ENCODE measurements at places on chromosomes 3 and 15.

DNA sequence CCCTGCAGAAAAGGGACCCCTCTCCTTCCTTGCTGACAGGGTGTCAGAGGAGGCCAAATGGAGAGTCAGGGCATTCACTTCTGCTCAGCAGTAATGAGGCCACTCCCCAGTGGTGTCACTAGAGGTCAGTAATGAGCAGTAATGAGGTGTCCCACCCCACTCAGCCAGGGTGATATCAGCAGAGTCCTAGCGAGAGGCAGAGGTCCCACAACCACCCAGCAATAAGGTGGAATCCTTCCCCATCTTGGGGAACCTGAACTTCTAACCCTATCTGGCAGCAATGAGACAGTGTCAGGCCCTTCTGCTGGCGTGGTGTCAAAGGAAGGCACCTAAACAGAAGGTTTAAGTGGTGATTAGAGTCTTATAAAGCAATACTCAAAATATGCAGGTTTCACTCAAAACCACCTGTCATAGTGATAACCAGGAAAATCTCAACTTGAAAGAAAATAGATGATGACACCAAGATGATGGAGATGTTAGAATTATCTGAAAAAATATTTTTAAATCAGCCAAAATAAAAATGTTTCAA is 12.9 kb downstream of the OCA2 start:
- no peak for DNase-seq

GRCh38 chr3:51500632-51501131 is 867 bp upstream of the DCAF1 start:
- no peak for DNase-seq

GRCh38 chr3:138451595-138452162 is 17.3 kb downstream of the ESYT3 start:
- no peak for DNase-seq

DNA sequence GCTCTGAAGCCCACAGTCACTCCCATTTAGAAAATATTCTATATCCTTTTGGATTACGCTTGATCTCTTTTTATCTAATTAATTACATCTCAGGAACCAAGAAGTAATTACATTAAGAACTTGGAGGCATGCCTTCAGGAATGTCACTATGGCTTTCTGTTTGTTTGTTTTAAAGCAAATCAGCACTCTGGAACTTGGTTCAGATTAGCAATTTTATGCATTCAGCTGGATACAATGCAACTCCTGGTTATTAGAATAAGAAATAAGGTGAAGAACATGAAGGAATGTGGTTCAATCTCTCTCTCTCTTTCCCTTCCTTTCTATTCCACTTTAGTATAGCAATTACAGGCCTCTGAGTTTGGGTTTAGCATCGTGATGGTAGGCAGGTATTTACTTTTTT is 235.8 kb downstream of the FHIT start:
- no peak for DNase-seq

- no peak for DNase-seq
Measured at GRCh38 chr3:194124193-194124592, 11.8 kb upstream of the HES1 start.

- no peak for DNase-seq
Measured at GRCh38 chr15:38029736-38030135, 95.3 kb downstream of the TMCO5A start.

- DNase-seq: no peak
Measured at GRCh38 chr15:99416191-99417188, 149.3 kb upstream of the MEF2A start.

DNA sequence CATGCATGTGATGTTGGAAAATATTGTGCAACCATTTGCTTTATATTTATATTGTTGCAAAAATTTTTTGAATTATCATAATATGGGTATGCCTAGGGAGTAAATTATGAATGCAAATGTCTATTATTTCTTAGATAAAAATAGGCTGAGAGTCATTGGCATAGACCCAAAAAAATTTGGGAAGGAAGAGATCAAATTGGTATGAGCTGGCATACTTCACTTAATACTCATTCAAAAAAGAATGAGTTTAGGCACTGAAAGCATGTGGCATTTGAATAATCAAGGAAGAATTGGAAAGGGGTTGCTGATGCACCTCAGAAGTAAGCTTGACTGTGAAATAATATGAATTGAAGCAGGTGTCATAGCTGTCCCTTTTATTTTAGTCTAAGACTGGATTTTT is 764.0 kb upstream of the DPPA4 start:
- DNase-seq: no peak

- no peak for DNase-seq
Measured at GRCh38 chr3:17154221-17154620, 269.5 kb downstream of the PLCL2 start.

DNA sequence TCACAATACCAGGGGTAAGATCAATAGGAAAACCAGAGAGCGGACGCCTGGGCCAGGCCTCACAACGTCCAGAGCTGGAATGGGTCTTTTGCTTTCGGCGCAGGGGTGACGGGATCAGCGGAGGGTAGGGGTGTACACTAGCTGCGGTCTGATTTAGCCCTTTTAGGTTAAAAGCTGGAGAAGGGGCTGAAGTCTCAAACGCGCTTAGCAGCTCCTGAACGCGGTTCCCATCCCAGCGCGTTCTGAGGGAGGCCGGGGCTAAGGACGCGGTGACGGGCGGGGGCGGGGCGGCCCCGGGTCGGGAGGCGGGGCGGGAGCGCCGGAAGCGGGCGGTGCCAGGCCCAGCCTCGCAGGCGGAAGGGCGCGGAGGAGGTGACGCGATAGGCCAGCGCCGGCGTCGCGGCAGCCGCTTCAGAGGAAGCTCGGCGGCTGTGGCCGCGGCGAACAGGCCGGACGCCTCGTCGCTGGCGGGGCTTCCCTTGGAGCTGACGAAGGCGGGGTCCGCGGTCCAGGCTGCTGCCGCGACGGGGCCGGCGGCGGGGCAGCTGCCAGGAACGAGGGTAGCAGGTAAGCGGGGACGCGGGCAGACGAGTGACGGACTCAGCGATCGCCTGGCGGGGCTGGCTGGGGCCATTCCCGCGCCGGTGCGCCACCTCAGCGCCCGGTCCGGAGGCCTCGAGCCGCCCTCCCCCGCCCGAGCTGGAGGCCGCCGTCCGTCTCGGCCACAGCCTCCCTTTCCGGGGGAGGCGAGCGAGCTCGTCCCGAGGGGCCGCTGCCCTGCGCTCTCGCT is at the start of gene SENP5:
SENP5 (plus strand) TSS at position 414 of the 790 bp plus-strand sequence. CDS start 17,262 bp downstream, outside the sequence.
- peak; percentile 70 for DNase-seq

GRCh38 chr3:125212509-125213363 is at the start of gene SLC12A8:
SLC12A8 (minus strand) TSS chr3:125212748; CDS start chr3:125211349, 1,399 bp downstream.
- DNase-seq: no peak

DNA sequence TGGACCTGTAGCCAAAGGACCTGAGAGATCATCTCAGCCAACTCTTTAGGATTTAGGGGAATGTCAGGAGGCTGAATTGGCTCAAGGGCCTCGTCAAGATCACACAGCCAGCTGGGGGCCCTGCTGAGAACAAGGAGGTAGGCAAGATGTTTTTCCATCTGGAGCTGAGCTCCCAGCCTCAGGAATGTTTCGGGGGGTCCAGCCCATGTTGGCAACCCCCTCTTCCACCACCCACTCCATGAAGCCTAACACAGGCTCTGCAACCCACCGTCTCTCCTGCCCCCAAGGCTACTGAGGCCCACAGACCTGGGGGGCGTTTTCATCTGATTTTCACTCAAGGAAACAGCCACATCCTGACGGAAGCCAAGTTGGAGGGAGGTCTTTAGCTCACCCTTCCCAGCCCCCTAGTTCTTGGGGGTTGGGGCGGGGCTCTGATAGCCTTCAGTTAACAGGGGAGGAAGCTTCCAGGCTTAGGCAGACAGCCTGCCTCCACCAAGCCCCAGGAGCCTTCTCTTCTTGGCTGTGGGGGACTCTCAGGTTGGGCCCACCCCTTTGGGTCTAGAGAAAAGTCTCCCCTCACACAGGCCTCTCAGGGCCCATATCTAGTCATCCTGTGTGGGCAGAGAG is 48.8 kb downstream of the EPHB3 start:
- no peak for DNase-seq

GRCh38 chr3:12303534-12303933 is 14.7 kb downstream of the PPARG start:
- no peak for DNase-seq

DNA sequence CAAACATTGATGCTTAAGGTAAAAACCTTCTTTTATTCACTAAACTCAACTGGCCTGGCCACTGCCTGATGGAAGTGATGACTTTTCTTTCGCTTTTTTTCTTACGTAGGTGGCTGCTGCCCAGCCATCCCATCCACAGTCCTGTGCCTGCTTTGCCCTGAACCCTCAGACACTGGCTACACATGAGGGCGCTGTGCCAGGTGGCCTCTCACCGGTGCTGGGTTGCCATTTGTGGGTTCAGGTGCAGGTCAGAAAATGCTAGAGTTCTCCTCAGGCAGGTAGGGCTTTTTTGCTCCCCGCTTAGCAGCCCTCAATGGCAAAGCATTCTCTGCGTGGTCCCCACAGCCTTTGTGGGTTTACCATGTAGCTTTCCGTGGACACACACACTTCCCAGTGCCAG is 88.3 kb upstream of the PRR23E start:
- no peak for DNase-seq

- DNase-seq: peak; percentile 100
Measured at GRCh38 chr15:31326156-31326874, at the start of gene KLF13. KLF13 (plus strand) TSS chr15:31326835; CDS start chr15:31327213, 378 bp downstream.

DNA sequence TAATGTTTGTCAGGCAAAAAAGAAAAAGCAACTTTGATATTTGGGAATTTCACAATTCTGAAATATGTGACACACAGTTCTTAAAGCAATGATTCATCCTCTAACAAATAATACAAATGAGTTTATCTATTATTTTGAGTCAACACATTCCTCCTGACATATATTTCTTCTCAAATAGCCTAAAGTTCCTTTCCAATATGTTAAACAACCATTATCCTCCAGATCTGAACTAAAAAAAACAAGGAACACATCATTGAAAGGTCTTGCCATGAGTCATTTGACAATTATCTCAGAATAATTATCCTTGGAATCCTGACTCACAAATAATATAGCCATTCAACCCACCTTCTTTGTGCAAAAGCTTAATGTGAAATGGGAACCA is 208.7 kb upstream of the CDIN1 start:
- no peak for DNase-seq

DNA sequence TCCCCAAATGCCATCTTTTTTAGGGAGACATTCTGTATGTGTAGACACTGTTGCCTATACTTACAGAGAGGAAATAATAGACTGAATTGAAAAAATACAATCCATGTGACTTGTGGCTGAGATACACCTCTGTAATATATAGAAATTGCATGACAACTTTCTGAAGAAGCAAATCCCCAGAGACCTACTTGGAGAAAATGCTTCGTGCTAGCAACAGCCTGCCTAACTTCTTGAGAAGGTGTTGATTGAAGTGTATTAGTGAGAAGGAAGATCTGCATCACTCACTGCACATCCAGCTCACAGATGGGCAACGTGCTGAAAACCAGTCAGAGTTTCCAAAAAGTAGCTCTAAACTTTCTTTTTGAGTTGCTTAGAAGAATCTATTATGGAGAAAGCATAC is 404.1 kb downstream of the EPHB1 start:
- no peak for DNase-seq

GRCh38 chr3:43345877-43346276 is 59.5 kb downstream of the SNRK start:
- DNase-seq: no peak

DNA sequence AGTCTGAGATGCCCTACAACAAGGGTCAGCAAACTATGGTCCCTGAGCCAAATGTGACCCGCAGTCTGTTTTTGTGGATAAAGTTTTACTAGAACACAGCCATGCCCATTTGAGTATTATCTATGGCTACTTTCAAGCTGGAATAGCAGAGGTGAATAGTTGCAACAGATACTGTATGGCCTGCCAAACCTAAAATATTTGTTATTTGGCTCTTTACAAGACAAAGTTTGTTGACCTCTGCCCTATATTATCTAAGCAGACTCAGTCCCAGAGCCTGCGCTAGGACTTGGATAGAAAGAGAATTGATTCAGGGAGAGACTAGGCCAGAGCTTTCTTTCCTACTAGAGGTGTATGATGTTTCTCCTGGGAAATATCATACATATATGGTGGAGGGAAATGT is 81.7 kb upstream of the NMNAT3 start:
- no peak for DNase-seq

GRCh38 chr3:166405465-166405864 is 568.2 kb upstream of the BCHE start:
- no peak for DNase-seq

DNA sequence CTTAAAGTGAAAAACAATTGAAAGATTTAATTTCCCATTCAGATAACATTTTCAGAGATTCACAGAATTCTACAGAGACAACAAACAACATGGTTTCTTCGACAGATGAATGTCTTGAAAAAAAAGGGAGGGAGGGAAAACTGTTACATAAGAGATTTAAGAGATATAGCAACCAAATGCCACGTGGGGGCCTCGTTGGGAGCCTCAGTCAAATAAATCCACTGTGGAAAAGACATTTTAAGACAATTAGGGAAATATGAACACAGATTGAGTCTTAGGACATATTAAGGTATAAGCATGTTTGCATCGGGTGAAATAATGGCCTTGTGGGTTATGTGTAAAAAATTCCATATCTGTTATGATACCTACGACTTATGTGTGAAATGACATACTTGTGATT is 5.0 kb upstream of the PRRT3 start:
- no peak for DNase-seq

DNA sequence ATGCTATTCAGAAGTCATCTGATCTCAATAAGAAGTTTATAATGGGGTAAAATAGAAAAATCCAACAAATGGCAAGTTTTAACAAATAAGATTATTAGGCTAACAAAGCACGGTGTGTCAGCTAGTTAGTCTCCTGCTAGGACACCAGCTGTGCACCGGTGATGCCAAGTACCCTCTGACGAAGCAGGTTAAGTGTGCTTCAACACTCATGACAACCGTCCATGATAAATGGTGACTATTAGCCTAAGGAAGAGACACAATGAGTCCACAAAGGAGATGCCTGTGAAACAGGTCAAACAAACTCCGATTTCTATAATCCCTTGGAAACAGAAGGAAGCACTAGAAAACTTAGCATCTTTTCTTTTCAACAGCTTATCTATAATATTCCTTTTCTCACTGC is 36.5 kb downstream of the ATP13A3 start:
- DNase-seq: no peak

DNA sequence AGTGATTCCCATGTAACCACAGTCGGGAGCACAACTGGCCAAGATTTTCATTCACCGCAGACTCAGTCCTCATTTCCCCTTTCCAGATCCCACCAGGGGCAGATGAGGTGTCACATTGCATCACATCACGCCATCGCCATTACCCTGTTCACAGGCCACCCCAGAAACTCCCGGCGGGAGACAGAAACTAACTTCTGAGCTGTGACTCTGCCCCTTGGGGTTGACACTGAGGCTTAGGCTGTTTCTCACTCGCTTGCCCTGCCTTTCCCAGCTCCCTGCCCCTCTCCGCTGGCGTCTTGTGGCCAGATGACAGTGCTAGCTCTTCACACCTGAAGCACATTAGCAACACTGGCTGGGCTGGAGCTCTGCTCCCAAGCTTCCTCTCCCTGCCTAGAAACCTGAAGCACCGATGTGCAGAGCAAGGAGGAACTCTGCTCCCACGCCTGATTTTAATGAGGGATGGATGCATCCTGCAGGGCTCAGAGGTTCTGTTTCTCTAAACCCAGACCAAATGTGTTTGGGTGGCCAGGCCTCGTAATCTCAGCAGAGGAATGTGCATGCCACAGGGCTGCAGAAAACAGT is 88.8 kb upstream of the CTDSPL start:
- no peak for DNase-seq

GRCh38 chr3:36763850-36764703 is at the start of gene DCLK3:
DCLK3 (minus strand) TSS chr3:36764553; CDS start chr3:36764263, 290 bp downstream.
- no peak for DNase-seq

GRCh38 chr3:66302288-66302687 is 81.5 kb downstream of the SLC25A26 start:
- peak; percentile 20 for DNase-seq

Data from activated T-helper 1 cell treated with anti-CD3 and anti-CD28 coated beads, Interleukin-2, amount 50 U/mL, for 16 hours (primary cell).